ENCODE measurements at places on chromosomes 4 and X.

- DNase-seq, result no peak
Measured at GRCh38 chrX:118726887-118727685, at the start of gene IL13RA1. Gene IL13RA1, plus strand, starts transcription at chrX:118727606. Its CDS starts 33 bp downstream, at chrX:118727639.

- no peak for DNase-seq
Measured at GRCh38 chrX:104432321-104432720, 133.7 kb upstream of the IL1RAPL2 start.

DNA sequence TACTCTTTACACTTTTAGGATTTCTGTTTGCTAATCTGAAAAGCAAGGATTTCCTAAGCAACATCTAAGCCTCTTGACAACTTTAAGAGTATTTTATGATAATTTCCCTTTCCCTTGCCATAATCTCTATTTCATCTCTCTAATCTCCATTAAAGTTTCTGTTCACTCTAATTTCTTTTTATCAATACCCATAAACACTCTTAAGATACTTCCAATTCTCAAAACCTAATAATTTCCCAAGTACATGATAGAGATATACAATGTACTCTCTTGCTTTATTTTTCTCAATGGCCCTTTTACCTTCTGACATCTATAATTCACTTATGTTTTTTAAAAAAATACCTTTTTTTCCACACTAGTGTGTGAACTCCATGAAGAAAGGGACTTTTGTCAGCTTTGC lies 26.8 kb downstream of the DAPP1 start:
- DNase-seq, result no peak

DNA sequence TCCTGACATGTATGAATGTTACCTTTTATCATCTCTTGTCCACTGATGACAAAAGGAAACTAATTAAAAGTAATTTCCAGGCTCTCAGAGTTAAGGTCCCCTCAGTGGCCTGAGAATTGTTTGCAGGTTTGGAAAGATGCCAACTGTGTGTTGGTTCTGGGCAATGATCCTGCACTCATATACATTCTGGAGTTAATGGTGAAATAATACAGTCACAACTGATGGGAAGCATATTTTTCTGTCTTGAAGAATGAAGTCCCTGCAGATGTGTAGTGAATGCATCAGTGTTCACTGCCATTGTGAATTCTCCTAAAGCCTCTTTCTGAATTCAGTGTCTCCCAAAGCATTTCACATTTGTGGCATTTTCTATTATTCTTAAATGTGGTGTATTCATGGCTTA lies 238.1 kb upstream of the PPP1R2C start:
- no peak for DNase-seq

GRCh38 chrX:111543212-111543741 lies 31.8 kb downstream of the SERTM2 start:
- no peak for DNase-seq

DNA sequence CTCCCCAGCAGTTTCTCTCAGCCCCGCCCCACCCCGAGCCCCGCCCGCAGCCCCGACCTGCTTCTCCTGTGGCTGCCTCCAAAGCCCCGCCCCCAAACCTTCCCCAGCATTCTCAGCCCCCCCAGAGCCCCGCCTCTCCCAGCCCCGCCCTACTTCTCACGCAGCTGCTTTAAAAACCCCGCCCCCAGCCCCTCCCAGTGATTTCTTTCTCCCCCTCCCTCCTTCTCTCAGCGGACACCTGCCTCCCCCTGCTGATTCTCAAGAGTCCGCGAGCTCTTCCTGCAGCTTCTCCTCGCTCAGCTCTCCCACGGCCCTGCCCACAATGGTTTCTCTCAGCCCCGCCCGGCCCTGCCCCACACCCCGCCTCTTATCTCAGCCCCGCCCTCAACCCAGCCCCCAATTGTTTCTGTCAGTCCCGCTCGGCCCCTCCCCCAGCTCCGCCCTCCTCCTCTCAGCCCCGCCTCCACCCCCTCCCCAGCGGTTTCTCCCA lies 636 bp upstream of the EOLA1 start:
- DNase-seq, result peak; percentile 81

DNA sequence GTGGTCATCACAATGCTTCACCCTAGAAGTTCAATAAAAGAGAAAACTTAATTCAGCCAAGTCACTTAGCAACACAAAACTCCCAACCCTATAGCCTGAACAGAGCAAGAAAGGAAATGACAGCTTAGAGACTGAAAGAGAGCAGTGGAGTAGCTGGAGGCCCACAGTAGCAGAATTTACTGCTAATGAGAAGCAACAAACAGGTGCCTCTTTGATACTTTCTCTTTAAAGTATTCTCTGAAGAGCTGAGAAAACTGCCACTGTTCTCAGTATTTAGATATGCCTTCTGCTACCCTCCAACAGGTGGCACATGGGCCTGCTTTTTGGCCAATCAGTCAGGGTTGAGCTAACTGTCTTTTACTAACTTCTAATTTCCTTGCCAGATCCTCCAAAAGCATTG lies 240.0 kb downstream of the GPC3 start:
- no peak for DNase-seq

DNA sequence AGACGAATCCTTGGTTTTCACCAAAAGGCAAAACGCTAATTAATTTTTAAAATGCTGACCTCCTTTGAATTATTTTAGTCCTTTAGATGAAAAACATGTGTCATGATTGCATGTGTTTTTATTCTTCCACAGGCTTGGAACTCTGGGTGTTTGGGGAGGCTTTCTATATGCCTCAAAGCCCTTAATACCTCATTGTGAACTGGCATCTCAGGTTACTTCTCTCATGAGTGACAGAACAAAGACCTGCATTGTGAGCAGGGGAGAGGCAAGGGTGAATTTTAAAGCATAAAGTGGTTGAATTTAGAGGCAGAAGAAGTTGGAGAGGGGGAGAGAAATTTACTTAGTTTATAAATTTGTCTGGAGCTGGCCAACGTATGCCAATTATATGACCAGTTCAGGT lies 119.5 kb downstream of the ARSF start:
- DNase-seq, result no peak

DNA sequence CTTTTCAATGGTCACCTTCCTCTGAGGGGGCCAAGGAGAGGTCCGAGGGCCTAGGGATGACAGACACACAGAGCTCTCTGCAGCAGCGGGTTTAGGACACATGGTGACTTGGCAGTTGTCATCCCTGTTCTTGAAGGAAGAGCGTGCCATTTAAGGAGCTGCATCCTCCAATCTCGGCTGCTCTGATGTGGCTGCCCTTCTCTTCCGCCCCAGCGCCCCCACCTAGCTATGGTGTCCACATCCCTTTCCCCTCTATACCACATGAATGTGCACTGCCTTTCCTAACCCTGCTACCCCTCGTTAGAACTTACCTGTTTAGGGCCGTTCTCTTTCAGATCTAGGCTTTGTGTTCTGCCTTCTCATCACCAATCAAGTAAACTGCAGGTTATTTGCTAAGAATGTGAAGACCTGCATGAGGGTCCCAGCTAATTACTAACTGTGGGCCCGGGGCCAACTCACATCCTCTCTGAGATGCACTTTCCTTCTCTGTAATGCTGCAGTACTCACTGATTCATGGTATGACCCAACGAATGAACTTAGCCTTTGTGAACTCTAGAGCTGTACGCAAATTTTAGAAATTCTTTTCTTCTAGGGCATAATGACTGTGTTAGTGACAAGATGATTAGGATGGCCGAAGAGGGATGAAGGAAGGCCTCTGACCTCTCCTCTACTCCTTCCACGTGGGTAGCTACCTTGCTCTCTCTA lies 38.2 kb downstream of the CHST7 start:
- peak; percentile 8 for DNase-seq

- no peak for DNase-seq
Measured at GRCh38 chrX:38108364-38108763, 102.0 kb downstream of the SYTL5 start.

Data from stimulated activated CD4-positive, alpha-beta T cell treated with anti-CD3 and anti-CD28 coated beads, TNF-alpha, amount 100 ng/mL, for 4 hours (primary cell).